ENCODE measurements at places on chromosomes 4 and X.

- DNase-seq: no peak
Observed at GRCh38 chr4:130054908-130055307, 959.0 kb downstream of the C4orf33 start.

DNA sequence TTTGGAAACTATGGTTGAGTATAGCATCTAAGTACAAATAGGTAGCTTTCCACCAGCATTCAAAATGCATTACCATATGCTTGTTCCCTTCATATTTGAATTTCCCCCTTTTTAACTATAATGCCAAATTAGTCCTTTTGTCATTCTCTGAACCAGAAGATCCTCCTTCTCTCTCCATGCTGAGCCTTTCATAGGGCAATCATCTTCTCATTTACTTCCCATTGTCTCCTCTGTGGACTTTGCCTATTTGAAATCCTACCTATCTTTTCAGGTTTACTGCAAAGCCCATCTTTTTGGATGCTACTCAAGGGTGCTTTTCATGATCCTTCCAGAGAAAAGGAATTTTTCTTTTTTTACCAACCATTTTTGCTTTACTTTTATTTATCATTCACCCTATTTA, 54.7 kb downstream of the DKK2 start:
- no peak for DNase-seq

- DNase-seq: no peak
Observed at GRCh38 chr4:138308356-138308755, 66.2 kb upstream of the SLC7A11 start.

DNA sequence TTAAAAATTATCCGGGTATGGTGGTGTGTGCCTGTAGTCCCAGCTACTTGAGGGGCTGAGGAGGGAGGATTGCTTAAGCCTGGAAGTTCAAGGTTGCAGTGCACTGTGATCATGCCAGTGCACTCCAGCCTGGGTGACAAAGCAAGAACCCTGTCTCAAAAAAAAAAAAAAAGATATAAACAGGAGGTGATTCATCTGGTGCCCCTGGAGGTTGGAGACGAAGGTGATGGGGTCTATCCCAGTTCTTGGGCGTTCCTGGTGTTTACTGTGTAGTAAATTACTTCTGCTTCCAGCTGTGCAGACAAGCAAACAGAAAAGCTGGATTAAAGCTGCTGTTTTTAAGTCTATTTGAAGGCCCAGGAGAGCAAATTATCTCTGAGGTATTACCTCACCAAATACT, 19.9 kb downstream of the GPKOW start:
- DNase-seq: no peak

Measured in fibroblast of skin of left biceps (primary cell).